ENCODE measurements at places on chromosomes 2 and 18.

GRCh38 chr2:203583701-203584100 is 48.6 kb upstream of the RAPH1 start:
- DNase-seq = peak; percentile 24

DNA sequence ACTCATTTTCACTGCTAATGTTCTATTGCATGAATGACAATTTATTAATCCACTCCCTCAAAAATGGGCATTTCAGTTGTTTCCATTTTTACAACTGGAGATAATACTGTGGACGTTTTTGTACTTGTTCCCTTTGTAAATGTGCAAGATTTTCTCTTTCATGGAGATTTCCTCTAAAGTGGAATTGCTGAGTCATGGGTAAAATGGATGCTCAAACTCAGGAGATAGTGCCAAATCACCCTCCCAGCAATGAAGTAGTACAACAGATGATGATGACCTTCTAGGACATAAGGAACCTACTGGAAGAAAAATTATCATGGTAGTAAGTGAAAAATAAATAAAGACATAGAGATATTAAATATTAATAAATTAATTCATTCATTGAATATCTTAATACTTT is 460.8 kb upstream of the CHST9 start:
- DNase-seq = no peak

DNA sequence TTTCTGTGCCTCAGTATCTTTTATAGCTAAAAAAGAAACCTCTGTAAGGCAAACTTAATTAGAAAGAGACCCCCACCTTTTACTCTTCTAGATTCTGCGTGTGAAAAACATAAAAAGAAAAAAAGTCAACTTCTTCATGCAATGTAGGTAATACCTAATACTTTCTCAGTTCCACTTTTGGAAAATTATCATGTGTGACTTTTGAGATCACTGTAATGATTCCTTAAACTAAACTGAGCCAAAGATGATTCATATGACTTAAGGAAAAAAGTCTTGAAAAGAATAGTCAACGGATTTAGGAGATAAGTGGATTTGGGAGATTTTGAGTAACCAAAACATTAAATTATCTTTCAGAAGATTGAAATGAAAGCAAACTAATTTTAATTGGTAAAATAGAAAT is 48.9 kb downstream of the PLEKHA3 start:
- DNase-seq = no peak

DNA sequence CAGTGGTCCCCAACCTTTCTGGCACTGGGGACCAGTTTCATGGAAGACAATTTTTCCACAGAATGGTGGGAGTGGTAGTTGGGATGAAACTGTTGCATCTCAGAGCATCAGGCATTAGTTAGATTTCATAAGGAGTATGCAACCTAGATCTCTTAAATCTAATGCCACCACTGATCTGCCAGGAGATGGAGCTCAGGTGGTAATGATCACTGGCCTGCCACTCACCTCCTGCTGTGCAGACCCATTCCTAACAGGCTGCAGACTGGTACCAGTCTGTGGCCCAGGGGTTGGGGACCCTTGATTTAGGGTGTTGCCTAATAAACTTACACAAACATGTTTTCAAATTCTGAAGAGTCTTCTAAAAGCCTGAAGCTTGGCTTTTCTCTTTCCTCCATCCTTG is 261.3 kb downstream of the CDH19 start:
- DNase-seq = no peak

GRCh38 chr2:158489366-158490112 is 32.8 kb downstream of the PKP4 start:
- no peak for DNase-seq

GRCh38 chr2:132581991-132582738 is 87.8 kb downstream of the LYPD1 start:
- no peak for DNase-seq

DNA sequence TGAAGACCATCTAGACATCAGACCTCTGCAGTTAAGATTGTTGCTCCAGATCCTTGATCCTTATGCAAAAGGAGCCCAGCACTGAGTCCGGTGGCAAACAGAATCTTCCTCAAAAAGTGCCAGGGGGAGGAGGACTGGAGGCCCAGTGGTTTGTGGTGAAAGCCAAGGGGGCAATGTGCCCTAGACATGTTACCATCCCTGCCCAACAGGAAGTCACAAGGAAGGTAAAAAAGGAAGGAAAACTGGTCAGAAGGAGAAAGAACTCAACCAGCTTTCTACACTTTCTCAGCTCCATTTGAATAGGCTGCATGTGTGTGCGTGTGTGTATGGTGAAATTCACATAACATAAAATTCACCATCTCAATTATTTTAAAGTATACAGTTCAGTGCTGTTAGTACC is 25.0 kb upstream of the KDM3A start:
- no peak for DNase-seq

DNA sequence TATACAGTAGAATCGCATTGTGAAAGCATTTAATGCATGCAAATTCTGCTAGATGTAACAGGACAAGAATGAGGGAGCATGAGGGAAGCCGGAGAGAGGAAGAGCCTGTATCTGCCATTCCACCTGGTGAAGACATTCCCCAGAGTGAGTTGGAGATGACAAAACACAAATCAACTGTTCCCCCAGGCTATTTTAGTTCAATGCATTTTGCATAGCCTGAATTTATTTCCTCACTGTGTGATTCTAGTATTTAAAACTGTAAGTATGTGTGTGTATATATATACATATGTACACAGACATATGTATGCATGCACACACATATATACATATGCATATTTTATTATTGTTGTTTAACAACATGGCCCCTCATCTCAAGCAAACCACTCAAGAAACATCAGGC is 54.7 kb downstream of the CCDC68 start:
- no peak for DNase-seq

GRCh38 chr2:8674420-8675009 is 7.3 kb upstream of the ID2 start:
- no peak for DNase-seq

DNA sequence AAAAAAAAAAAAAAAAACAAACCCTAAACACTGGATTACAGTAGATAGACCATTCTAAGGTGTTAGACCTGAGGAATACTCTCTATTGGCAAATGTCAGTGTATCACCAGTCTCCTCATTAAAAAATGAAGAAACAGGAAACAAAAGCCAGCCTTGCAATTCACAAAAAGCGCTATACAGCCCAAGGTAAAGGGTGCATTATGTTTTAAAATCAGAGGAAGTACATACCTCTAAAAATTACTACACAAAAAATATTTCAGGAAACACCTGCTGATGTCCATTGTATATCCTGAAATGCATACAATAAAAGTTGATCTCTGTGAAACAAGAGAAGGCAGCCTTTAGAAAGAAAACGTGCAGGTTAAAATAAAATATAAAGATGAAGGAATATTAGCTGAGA is 54.9 kb upstream of the TSPYL6 start:
- DNase-seq = no peak

- no peak for DNase-seq
Observed at GRCh38 chr2:7607441-7608173, 690.4 kb downstream of the RNF144A start.

GRCh38 chr2:230254152-230254881 is 28.8 kb downstream of the SP140 start:
- no peak for DNase-seq

DNA sequence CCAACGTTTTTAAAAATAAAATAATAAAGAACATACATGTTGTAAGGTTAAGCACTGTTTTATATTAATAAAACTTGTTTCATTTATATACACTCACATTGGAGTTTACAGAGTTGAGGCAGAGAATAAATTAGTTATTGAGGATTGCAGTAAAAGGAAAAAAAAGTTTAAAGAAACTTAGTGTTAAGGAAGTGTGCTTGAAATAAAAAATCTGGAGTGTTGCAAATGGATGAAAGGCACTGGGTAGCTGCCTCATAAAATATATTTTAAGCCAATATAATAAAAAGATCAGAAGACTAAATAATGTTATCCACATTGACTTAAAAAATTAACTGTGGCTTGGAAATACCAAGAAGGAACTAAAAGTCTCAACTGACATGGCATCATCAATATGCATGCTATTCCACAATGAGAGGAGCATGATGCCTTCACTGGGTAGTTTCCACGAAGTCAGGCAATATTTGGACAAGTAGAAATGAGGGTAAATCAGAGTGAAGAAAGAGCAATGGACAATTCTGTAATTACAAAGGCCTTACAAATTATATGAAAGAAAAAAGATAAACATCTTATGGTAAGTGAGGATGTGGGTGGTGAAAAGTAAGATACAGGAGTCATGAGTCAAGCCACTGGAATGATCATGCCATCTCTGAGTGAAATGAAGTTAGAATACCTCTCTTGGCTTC is 2.5 kb downstream of the GALNT3 start:
- no peak for DNase-seq

- DNase-seq = no peak
Observed at GRCh38 chr2:11342551-11343367, 1.7 kb downstream of the ROCK2 start.

- DNase-seq = no peak
Observed at GRCh38 chr2:238114331-238114841, 14.2 kb downstream of the ESPNL start.

- no peak for DNase-seq
Observed at GRCh38 chr18:60017371-60017770, 117.6 kb downstream of the PMAIP1 start.

DNA sequence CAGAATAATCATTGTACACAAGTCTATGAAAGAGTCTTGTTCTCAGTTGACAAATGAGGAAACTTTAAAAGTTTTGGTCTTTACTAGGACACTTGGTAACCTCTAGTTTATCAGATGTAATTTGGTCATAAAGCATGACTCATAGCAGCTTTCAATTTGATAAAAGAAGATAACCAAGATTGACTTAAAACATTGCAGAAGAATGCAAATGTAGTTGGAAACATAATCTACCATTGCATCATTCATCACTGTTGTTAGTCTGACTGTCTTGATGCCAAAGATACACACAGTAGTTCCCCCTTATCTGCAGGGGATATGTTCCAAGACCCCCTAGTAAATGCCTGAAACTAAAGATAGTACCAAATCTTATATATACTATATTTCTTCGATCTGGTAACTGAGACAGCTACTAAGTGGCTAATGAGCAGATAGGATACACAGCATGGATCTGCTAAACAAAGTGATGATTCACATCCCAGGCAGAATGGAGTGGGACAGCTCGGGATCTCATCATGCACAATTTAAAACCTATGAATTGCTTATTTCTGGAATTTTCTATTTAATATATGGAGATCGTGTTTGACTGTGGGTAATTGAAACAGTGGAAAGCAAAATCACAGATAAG is 131.4 kb upstream of the CCDC68 start:
- DNase-seq = no peak

GRCh38 chr2:218755198-218755566 is 26.8 kb upstream of the CYP27A1 start:
- DNase-seq = no peak

GRCh38 chr2:175806125-175806490 is 196.0 kb downstream of the LNPK start:
- no peak for DNase-seq

DNA sequence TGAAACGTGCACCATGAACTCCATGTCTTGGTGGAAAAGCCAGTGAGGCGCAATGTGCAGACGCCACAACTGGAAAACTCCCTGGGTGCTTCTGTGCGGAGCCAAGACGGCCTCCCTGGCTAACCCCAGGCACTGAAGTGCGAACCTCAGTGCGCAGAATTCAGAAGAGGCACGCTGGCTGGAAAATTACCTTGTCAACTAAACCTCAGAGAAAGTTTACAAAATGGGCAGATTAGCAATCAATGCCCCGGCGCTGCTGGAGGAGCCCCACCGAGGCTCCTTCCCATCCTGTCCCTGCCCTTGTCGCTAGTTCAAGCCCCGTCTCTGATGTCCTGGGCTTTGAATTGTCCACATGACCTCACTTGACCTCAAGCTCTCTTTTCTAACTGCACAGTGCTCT is 22.2 kb downstream of the SNORC start:
- no peak for DNase-seq

DNA sequence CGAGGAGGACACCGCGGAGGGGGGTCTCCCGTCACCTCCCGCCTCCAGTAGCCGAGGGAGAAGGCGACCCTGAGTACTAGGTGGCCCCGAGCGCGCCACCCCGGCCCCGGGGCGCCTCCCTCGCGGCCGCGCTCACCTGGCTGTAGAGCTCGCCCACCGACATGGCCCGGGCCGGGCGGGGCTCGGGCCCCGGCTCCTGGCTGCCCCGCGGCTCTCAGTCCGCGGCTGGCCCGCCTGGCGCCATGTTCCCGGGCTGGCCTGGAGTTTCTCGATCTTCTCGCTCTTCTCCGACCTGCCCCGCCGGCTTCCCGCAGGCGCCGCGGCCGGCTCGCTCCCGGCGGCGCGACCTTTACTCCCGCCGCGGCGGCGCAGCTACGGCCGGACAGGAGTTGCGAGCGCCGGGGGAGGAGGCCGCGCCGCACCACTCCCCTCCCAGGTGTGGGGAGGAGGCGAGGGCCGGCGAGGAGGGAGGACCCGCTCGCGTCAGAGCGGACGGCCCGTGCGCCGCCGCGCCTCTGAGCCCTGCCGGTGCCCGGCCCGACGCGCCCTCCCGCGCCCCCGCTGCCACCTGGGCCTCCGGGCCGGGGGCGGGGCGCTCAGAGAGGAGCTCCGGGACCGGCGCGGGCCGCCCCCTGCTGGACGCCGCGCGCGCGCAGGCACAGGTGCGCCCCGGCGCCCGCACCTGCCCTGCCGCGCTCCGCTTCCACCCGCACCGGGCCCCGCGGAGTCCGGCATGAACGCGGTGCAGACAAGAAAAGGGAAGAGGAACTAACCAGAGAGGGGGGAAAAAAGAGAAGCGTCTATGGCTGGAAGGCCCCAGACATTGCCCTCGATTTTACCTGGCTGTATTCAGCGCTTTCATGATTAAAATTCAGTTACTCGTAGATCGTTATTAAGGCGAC is at the start of gene MYO5B:
Gene MYO5B (minus strand): TSS at position 517 of the 902 bp plus-strand sequence. CDS start 354 bp downstream, at position 163.
- peak; percentile 83 for DNase-seq

- DNase-seq = no peak
Observed at GRCh38 chr2:189088591-189089205, 90.9 kb downstream of the COL5A2 start.

GRCh38 chr2:232502511-232502910 is 14.9 kb upstream of the ECEL1 start:
- no peak for DNase-seq

DNA sequence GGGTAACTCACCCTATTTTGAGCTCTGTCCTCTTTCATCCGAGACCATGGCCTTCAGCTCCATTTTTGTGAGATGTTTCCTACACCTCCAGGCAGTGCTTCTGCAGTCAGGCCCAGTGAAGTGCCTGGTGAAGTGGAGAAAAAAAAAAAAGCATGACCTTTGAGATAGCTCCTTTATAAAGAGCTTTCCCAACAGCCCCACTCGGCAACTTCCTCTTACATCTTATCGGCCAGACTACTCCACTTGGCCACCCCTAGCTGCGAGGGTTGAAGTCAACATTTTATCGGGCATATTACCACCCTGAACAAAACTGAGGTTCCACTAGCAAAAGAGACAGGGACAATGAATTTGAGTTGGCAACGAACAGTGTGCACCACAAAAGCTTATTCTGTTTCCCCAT is 124.8 kb upstream of the RNF152 start:
- DNase-seq = no peak

DNA sequence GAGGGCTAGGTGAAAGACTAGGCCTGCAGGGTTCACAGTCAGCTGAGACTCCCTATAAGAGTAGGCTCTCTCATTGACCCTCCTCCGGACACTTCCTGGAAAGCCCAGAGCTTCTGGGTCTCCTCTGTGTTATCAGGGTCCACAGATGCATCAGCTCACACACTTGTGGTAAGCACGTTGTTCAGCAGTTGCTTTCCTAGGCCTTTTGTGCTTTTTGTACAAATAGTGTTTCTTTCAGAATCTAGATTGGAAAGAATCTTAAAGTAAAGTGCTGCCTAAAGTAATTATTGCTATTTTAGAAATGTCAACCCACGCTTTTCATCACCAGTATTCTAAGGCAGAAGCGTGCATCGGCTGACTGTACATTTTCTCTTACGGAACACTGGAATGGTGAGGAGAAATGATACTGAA is 15.5 kb downstream of the SLC9A2 start:
- no peak for DNase-seq

GRCh38 chr2:74597410-74597809 is 42.9 kb downstream of the DOK1 start:
- no peak for DNase-seq

All from GM10248 (cell line).